Type B pancreatic cell (in vitro differentiated cells): ENCODE measurements at places on chromosomes 5 and 9. TPM values are rescaled to one million over a fixed set of nuclear protein-coding genes. Genes with fewer than 3 reads are reported as not detected.

IL5 gene
- total RNA-seq, result not detected in 2 replicates

RNF208 gene
- 12.1 and 15.7 TPM in 2 replicates for total RNA-seq

BOD1 gene
- total RNA-seq, result 63.2 and 98.7 TPM in 2 replicates

CDX1 gene
- 5.0 and 13.4 TPM in 2 replicates for total RNA-seq

ELOVL7 gene
- 10.3 and 24.3 TPM in 2 replicates for total RNA-seq

SLC46A2 gene
- 0.14 TPM in 1 of 2 replicates, not detected in the other for total RNA-seq

FLT4 gene
- total RNA-seq, result 0.45 and 3.4 TPM in 2 replicates

CDH6 gene
- 13.2 and 127 TPM in 2 replicates for total RNA-seq

CDH9 gene
- total RNA-seq, result 0.68 TPM in 1 of 2 replicates, not detected in the other

LTC4S gene
- 4.0 and 6.5 TPM in 2 replicates for total RNA-seq

HTR4 gene
- 0.29 and 1.4 TPM in 2 replicates for total RNA-seq

AMBP gene
- 110 and 230 TPM in 2 replicates for total RNA-seq

- H3K27ac ChIP-seq, result no peak overlapping the region
- no peaks in the 10 kb centered on the region for H3K36me3 ChIP-seq
- H3K27me3 ChIP-seq, result no peaks in the 10 kb centered on the region
- no peak for DNase-seq
- peak overlapping the region; percentile 65 for H3K4me3 ChIP-seq
Observed at GRCh38 chr9:17005056-17005823, 129.6 kb upstream of the CNTLN start.

- H3K4me1 ChIP-seq, result peaks cover 7% of the 10 kb centered on the region
- H3K4me3 ChIP-seq, result no peak overlapping the region
- H3K36me3 ChIP-seq, result no peaks in the 10 kb centered on the region
- DNase-seq, result no peak
Observed at GRCh38 chr5:160887780-160888179, 35.8 kb upstream of the ATP10B start.

- no peaks in the 10 kb centered on the region for H3K27me3 ChIP-seq
- H3K36me3 ChIP-seq, result no peaks in the 10 kb centered on the region
- no peak overlapping the region for H3K4me3 ChIP-seq
- H3K27ac ChIP-seq, result no peak overlapping the region
Observed at GRCh38 chr5:67855523-67855922, 360.0 kb upstream of the PIK3R1 start.

DNA sequence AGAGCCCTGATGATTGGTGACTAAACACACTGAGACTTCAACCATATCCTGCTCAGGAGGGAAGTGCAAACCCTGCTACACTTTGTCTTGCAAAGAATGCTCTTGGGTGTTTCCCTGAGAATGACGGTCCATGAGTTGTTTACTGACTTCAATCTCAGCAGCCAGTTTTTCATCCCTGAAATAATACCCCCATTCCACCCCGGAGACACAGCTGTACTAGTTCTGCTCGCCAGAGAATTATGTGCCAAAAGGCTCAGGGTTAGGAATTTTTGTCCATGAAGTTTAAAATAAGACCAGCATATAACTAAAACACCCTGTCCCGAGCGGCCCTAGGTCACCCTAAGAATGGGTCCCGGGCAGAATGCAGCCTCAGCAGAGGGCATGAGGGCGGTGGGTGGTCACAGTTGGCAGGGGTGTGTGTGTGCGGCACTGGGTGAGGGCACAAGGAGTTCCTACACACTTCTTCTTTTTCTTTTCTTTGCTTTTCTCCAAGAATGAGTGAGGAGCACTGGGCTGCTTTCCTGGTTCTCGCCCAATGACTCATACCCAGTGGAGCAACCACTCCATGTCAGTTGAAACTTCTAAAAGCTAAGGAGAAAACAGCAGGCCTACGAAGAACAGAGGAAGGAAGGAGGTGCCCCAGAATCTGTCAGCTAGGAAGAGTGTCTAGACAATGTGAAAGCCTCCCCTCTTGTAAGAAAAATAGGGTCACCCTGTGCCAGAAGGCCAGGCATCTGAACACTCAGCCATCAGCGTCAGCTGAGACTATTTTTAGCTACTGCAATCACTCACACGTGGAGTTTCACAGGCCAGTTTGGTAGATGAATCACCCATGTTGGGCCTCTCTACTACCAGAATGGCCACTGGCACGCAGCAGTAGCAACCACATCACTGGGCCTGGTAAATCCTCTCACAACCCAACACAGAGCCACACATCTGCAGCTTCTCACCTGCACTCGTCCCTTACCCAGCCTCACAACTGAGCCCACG, 105.9 kb downstream of the DPYSL3 start:
- no peaks in the 10 kb centered on the region for H3K27me3 ChIP-seq
- no peak overlapping the region for H3K4me3 ChIP-seq
- DNase-seq, result no peak

GRCh38 chr5:68289498-68289897, 73.9 kb downstream of the PIK3R1 start:
- H3K27ac ChIP-seq, result peak overlapping the region; percentile 94
- peaks cover 3% of the 10 kb centered on the region for H3K27me3 ChIP-seq
- H3K4me1 ChIP-seq, result peaks cover 59% of the 10 kb centered on the region

DNA sequence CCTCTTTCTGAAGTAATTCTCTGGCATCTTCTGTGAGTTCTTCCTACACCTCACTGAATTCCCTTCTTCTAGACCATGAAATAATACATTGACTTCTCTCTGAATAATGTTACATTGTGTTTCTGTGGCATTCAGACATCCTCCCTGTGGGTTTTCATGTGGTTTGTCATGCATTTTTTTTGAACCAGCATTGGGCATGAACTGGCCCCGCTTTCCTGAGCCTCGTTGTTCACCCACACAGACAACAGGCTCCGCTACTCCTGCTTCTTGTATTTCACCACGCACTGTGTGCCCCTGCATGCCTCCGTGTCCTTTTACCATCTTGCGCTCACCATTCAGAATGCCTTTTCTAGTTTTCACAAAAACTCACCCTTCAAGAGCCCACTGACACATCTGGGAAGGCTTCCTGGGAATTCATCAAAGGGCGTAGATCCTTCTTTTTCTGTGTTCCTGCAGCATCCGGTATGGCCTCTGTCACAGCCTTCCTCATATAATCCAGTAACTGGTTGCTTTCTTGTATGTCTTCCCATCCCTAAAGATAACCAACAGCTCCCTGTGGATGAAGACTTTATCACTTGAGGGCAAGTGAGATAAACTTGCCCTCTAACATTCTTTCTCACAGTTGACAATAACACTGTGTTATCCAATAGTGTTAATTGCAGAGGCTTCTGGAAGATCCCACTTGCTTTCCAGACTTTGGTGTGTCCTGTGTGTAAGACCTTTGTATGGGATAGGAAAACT, 51.5 kb upstream of the ADAMTSL1 start:
- no peak overlapping the region for H3K4me3 ChIP-seq
- no peak for DNase-seq
- no peaks in the 10 kb centered on the region for H3K27me3 ChIP-seq
- no peak overlapping the region for H3K27ac ChIP-seq
- H3K36me3 ChIP-seq, result no peaks in the 10 kb centered on the region

GRCh38 chr5:109309326-109310063, 100.3 kb downstream of the PJA2 start:
- H3K27me3 ChIP-seq, result no peaks in the 10 kb centered on the region
- H3K4me3 ChIP-seq, result no peak overlapping the region
- no peaks in the 10 kb centered on the region for H3K36me3 ChIP-seq
- peaks cover 3% of the 10 kb centered on the region for H3K4me1 ChIP-seq

DNA sequence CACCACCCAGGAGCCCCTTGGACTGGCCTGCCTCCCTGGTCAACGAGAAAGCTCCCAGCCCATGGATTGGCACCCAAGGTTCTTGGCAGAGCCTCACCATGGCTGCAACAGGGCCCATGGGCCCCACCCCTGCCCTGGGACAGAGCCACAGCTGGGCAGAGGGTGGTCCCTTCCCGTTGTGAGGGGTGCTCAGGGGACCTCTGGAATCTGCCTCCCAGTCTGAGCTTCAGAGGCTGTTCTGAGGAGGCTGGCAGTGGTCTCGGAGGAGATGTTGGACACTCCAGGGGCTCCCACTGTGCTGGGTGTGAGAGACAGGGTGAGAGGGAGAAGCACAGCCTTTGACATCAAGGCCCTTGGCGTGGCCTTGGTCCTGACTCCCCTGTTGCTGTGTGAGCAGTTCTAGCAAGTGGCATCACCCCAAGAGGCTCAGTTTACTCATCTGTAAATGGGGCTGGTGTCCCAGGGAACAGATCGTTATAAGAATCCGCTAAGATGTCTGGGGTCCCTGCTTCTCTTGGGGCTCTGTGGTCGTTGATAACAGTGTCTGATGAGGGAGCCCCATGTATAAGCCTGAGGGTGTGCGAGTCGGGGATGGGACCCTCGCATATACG, 33.0 kb downstream of the LHX3 start:
- H3K27me3 ChIP-seq, result peaks cover 4% of the 10 kb centered on the region
- H3K36me3 ChIP-seq, result no peaks in the 10 kb centered on the region
- H3K4me3 ChIP-seq, result no peak overlapping the region
- no peak for DNase-seq
- no peak overlapping the region for H3K27ac ChIP-seq
- H3K4me1 ChIP-seq, result peaks cover 22% of the 10 kb centered on the region

- no peaks in the 10 kb centered on the region for H3K4me1 ChIP-seq
- peaks cover 32% of the 10 kb centered on the region for H3K36me3 ChIP-seq
- no peak for DNase-seq
- H3K27ac ChIP-seq, result no peak overlapping the region
Observed at GRCh38 chr9:92094655-92095054, 20.6 kb downstream of the SPTLC1 start.

DNA sequence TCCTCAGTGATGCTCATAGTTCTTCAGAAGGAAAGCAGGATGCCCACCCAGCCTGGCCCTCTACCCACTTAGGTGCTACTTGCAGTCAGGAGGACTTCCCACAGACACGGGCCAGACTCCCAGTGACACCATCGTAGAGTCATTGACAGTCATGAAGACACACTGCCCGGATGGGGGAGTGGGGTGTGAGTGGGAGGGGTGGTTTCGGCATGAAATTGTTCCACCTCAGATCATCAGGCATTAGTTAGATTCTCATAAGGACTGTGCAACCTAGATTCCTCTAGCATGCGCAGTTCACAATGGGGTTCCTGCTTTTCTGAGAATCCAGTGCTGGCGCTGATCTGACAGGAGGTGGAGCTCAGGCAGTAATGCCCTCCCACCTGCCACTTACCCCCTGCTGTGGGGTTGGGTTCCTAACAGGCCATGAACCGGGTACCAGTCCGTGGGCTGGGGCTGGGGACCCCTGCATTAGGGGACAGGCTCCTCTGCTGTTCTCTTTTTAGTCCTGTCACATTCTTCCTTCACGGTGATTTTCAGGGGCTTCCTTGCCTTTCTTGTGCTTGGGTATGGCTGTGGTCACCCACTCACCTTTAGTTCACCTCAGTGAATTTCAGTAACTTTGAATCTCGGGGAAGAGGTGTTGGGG, 88.2 kb upstream of the ANKRD55 start:
- H3K4me3 ChIP-seq, result no peak overlapping the region
- H3K36me3 ChIP-seq, result no peaks in the 10 kb centered on the region
- no peaks in the 10 kb centered on the region for H3K27me3 ChIP-seq
- H3K27ac ChIP-seq, result no peak overlapping the region
- no peak for DNase-seq

DNA sequence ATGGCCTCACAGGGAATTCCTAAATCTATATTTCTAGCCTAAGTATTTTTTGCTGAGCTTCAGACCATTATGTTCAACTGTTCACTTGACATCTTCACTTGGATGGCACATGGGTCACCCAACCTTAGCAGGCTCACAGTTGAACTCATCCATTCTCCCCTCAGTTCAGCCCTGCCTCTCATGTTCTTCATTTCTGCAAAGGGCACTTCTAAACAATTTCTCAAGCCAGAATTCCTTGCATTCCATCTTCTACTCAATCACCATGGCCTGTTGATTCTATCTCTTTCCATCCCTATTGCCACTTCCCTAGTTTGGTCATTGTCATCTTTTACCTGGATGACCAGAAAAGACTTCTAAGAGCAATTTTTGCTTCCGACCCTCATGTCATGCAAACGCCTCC, 7.3 kb upstream of the RGS3 start:
- peak overlapping the region; percentile 3 for H3K4me3 ChIP-seq
- H3K4me1 ChIP-seq, result peaks cover 23% of the 10 kb centered on the region
- peaks cover 4% of the 10 kb centered on the region for H3K36me3 ChIP-seq
- H3K27me3 ChIP-seq, result peaks cover 5% of the 10 kb centered on the region
- DNase-seq, result no peak
- peak overlapping the region; percentile 50 for H3K27ac ChIP-seq

DNA sequence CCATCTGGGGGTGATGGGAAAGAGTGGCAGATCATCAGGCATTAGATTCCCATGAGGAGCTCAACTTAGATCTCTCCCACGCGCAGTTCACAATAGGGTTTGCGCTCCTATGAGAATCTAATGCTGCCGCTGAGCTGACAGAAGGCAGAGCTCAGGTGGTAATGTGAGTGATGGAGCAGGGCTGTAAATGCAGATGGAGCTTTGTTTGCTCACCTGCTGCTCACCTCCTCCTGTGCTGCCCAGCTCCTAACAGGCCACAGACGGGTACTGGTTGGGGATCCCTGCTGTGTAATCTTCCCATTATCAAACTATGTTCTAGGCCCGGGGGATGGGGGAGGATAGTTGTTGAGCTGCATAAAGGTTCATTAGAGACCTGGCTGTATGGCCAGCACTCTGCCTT, 58.4 kb downstream of the UGCG start:
- H3K27me3 ChIP-seq, result no peaks in the 10 kb centered on the region
- H3K36me3 ChIP-seq, result no peaks in the 10 kb centered on the region
- H3K27ac ChIP-seq, result peak overlapping the region; percentile 10
- H3K4me1 ChIP-seq, result peaks cover 17% of the 10 kb centered on the region
- DNase-seq, result no peak

GRCh38 chr5:7518947-7519560, 123.1 kb downstream of the ADCY2 start:
- DNase-seq, result no peak
- H3K4me3 ChIP-seq, result no peak overlapping the region
- H3K4me1 ChIP-seq, result no peaks in the 10 kb centered on the region
- H3K36me3 ChIP-seq, result peaks cover 11% of the 10 kb centered on the region

- H3K36me3 ChIP-seq, result peaks cover 4% of the 10 kb centered on the region
- no peak overlapping the region for H3K27ac ChIP-seq
- H3K4me3 ChIP-seq, result no peak overlapping the region
- H3K4me1 ChIP-seq, result no peaks in the 10 kb centered on the region
- no peak for DNase-seq
Observed at GRCh38 chr5:113871972-113872371, 358.5 kb downstream of the YTHDC2 start.

DNA sequence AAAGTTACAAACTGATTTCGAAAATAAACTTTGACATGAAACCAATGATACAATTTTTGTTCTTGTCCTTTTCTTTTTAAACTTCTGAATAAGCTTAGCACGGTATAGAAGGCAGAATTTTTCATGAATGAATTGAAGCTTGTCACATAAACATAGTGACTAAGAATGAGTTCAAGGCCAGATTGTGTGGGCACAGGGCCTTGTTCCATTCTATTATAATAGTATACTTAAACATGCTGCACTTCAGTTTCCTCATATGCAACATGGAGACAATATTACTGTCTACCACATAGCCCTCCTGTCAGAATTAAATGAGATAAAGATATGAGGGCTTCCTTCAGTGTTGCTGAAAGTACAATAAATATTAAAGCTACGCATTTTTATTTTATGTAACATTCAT, 204.2 kb upstream of the HAPLN1 start:
- peaks cover 5% of the 10 kb centered on the region for H3K27me3 ChIP-seq
- H3K4me3 ChIP-seq, result no peak overlapping the region
- peaks cover 13% of the 10 kb centered on the region for H3K4me1 ChIP-seq
- no peak overlapping the region for H3K27ac ChIP-seq
- DNase-seq, result no peak
